ENCODE measurements at places on chromosomes 13 and 19.

GRCh38 chr19:18905513-18906236 lies 9.7 kb upstream of the CERS1 start:
- no peak for DNase-seq

DNA sequence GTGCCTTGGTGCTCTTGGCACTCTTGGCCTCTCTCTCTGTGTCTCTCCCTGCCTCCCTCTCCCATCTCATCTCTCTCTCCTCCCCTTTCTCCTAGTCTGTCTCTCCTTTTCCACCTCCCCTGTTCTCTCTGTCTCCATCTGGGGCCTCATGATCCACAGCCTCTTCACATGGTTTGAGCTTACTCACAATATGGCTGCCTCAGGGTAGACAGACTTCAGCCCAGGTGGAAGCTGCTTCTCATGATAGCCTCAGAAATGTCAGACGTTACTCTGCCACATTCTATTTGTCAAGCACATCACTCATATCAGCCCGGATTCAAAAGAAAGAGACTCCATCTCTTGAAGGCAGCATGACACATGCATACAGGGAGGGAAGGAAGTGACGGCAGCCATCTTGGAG lies 18.4 kb upstream of the S1PR4 start:
- DNase-seq, result no peak

- no peak for DNase-seq
Observed at GRCh38 chr19:46226438-46226973, 3.0 kb upstream of the IGFL1 start.

GRCh38 chr13:35129500-35129899 lies 187.4 kb downstream of the NBEA start:
- DNase-seq, result no peak

DNA sequence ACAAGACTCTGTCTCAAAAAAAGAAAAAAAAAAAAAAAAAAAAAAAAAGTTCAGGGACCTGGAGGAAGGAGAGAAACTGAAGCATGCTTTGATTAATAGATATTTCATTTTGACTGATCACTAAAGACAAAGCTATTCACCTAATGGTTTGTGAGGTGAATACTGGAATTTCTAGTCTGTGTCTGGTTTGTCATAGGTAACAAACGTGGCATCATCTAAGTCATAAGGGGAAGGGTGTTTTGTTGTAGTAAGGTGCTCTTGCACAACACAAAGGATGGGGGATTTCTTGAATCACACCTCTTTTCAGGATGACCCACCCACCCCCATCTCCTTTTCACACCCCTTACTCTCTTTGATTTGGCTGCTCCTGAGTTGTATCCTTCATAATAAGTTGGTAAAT lies 13.8 kb upstream of the ZNF69 start:
- DNase-seq, result no peak

DNA sequence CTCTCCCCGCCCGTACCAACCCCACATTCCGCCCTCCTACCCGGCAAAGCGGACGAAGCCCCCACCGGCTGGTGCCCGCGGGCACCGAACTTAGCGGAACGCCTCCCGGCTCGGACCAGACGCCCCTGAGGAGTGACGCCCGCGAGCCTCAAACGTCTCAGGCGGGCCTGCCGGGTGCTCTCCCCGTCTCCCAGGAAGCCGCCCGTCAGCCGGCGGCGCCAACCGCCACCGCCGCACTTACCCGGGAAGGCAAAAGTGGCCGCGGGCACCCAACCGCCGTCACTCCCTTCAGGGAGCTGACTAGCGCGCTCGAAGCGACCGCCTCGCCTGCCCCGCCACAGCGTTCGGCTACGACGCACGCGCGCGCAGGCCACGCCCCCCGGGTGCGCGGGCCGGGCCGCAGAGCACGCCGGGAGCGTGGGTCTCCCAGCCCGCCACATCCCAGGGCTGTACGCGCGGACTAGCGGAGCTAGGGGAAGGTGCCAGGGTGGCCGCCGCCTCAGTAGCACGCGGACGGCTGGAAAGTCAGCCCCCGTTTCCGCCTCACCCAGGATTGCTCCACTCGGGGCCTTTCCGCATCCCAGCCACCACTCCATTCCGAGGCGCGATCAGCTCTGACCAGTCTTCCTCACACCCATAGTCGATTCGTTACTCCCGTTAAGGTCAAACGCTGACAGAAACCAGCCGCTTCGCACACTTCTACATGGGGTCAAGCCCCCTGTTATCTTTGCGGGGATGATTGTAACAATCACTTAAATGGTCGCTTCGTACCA lies at the start of gene TEX30:
Gene TEX30, minus strand, starts transcription at position 346 of the 773 bp plus-strand sequence. CDS start 3,760 bp downstream, outside the sequence.
- DNase-seq, result no peak

DNA sequence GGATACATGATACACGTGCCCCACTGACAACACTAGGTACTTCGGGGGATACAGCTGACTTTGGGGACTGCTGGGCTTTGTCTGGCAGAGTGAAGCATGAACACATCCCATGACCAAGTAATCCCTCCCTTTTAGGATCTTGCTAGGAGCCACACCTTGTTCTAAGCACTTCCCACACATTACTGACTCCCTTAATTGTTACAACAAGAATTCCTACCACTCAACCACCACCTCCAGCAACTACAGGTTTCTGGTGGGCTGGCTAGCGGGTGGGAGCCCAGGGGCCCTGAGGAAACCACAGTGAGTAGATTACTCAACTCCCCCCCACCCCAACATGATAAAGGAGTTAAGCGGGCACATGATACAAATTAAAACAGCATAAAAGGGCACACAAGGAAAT lies 7.2 kb upstream of the SLC35E1 start:
- DNase-seq, result no peak

DNA sequence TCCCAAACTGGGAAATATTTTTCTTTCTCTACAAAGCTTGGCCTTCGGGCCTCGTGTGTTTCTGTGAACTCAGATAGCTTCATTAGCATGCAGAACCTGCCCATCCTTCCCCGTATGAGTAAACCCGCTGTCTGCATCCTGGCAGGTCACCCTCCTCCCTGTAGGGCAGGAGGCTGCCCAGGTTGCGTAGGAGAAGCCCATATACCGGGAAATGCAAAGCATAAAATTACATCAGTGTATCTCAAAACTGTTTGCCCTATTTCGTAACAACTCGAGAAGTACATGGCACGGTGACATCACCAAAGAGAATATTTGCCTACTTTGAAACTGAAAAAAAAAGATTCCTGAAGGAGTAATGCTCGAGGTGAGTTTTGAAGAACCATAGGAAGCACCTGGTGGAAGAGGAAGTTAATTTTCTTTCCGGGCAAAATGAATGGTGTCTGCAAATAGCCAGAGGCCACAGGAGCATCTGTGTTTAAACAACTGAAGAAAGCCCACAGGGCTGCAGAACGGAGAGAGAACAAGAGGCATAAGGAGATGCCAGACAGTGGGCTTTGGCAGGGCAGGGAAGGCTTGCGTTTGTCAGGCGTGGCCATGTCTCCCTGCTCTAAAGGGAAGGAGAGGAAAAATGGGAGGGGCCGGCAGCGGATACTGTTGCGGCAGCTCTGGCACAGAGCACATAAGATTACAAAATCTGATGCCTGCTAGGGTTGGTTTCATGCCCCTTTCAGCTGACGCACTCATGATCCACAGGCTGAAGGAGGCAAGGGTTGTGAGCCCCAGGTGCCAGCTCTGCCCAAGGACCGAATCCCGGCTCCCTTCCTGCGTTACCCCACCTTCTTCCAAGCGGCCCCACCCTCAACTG lies 81.4 kb downstream of the IRS2 start:
- DNase-seq, result no peak
